ENCODE measurements at places on chromosomes 7 and 10. TPM values are rescaled to one million over a fixed set of nuclear protein-coding genes. Genes with fewer than 3 reads are reported as not detected.

SLC26A3 gene
- not detected for total RNA-seq

LIPN gene
- total RNA-seq = not detected

SHH gene
- total RNA-seq = not detected

SPAG6 gene
- not detected for total RNA-seq

RNF148 gene
- 10.7 TPM for total RNA-seq

LDB3 gene
- total RNA-seq = 2.9 TPM

LFNG gene
- total RNA-seq = 16.4 TPM

PRPS1L1 gene
- not detected for total RNA-seq

FGFBP3 gene
- total RNA-seq = 1.1 TPM
